Neural crest cell (in vitro differentiated cells): ENCODE measurements at places on chromosomes 1 and 21. TPM values are rescaled to one million over a fixed set of nuclear protein-coding genes. Genes with fewer than 3 reads are reported as not detected.

DNA sequence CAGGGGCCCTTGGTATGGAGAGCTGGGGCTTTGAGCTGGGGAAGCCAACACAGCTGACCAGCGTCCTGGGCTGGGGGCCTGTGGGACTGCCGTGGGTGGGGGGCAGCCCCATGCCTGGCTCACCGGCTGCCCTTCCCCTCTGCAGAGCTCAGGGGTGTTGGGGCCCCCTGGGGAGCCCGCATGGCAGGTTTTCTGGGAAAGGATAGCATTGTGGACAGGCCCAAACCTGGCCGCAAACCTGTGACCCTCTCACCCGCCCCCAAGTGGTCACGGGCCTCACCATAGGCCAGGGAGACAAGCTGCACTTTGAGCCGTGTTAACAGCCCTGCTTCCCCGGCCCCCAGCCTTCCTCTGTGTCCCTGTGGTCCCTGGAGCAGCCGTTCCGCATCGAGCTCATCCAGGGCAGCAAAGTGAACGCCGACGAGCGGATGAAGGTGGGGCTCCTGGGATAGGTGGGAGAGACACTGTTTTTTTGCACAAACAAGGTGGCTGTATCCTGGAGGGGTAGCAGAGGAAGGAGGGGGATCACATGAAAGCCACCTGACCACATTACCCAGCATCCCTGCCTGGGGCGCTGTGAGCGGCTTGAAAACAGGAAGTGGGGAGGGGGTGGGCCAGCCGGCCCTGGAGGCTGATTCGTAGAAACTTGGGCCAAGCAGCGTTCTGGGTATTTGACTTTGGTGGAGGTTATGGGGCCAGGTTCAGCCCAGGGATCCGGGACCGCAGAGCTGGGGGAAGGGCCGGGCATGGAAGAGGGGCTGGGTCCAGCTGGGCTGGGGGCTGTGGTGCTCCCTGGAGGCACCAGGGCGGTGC lies 65.9 kb downstream of the PIK3CD start:
- H3K4me1 ChIP-seq, result peaks cover 9% of the 10 kb centered on the region
- DNase-seq, result no peak
- no peaks in the 10 kb centered on the region for H3K36me3 ChIP-seq
- H3K27me3 ChIP-seq, result no peaks in the 10 kb centered on the region
- H3K4me3 ChIP-seq, result peak overlapping the region; percentile 54

The RXRG gene
- 6.7 and 6.8 TPM in 2 replicates for total RNA-seq

- no peak overlapping the region for H3K27ac ChIP-seq
- peaks cover 7% of the 10 kb centered on the region for H3K36me3 ChIP-seq
- H3K4me1 ChIP-seq, result peaks cover 17% of the 10 kb centered on the region
- no peak overlapping the region for H3K4me3 ChIP-seq
Observed at GRCh38 chr1:151702936-151703335, 13.7 kb downstream of the CELF3 start.

DNA sequence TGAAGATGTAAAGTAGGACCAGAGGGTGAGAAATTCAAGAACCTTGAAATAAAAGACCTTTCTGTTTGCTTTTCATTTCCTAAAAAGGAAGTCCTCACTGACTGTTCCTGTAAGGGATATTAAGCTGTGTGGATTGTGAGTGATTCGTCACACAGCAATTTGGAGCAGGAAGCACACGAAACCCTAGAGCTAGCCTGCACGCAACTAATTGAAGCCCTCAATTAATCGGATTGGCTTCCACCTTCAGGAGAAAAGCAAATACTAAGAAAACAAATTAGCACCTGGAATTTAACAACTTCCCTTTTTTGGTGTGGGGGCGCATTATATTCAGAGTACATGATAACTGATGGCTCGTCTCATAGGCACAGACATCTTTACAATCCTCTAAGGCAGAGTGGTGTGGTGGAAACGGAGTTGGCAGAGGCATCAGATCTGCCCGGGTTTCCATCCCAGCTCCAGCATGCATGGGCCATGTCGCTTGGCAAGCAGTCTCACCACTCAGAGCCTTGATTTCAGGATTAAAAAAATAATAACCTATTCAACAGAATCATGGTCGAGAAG lies 95.2 kb downstream of the KCNJ15 start:
- peaks cover 15% of the 10 kb centered on the region for H3K27me3 ChIP-seq
- H3K27ac ChIP-seq, result no peak overlapping the region
- no peaks in the 10 kb centered on the region for H3K36me3 ChIP-seq

- no peak overlapping the region for H3K4me3 ChIP-seq
- DNase-seq, result no peak
- H3K4me1 ChIP-seq, result peaks cover 11% of the 10 kb centered on the region
- H3K36me3 ChIP-seq, result no peaks in the 10 kb centered on the region
Observed at GRCh38 chr1:22406722-22407495, 44.7 kb upstream of the ZBTB40 start.

DNA sequence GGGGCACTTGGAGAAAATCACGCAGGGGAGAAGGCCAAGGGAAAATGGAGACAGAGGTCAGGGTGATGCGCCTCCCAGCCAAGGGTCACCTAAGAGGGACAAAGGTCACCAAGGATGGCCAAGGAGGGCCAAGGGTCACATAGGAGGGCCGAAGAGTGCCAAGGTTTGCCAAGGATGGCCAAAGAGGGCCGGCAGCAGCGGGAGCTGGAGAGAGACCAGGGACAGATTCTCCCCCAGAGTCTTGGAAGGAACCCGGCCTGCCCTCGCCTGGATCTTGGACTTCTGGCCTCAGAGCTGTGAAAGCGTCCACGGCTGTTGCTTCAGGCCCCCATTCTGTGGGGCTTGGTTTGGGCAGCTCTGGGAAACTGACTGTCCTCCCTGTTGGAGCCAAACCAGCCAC lies 25.6 kb upstream of the ARHGEF16 start:
- H3K36me3 ChIP-seq, result no peaks in the 10 kb centered on the region
- H3K27me3 ChIP-seq, result peaks cover 4% of the 10 kb centered on the region
- peak overlapping the region; percentile 50 for H3K27ac ChIP-seq

GRCh38 chr1:229098903-229099578 lies 171.9 kb upstream of the RAB4A start:
- peaks cover 6% of the 10 kb centered on the region for H3K27me3 ChIP-seq
- peaks cover 13% of the 10 kb centered on the region for H3K4me1 ChIP-seq
- H3K27ac ChIP-seq, result no peak overlapping the region
- DNase-seq, result no peak
- H3K36me3 ChIP-seq, result no peaks in the 10 kb centered on the region
- no peak overlapping the region for H3K4me3 ChIP-seq

GRCh38 chr21:36640721-36641244 lies 58.1 kb upstream of the SIM2 start:
- H3K4me3 ChIP-seq, result no peak overlapping the region
- no peak overlapping the region for H3K27ac ChIP-seq
- no peak for DNase-seq
- no peaks in the 10 kb centered on the region for H3K27me3 ChIP-seq
- no peaks in the 10 kb centered on the region for H3K4me1 ChIP-seq

GRCh38 chr1:8374812-8375211 lies 56.9 kb downstream of the SLC45A1 start:
- peaks cover 71% of the 10 kb centered on the region for H3K4me1 ChIP-seq
- peaks cover 4% of the 10 kb centered on the region for H3K36me3 ChIP-seq

GRCh38 chr21:44953628-44954021 lies 13.8 kb downstream of the SLX9 start:
- H3K4me1 ChIP-seq, result peaks cover 21% of the 10 kb centered on the region
- H3K27me3 ChIP-seq, result no peaks in the 10 kb centered on the region
- H3K27ac ChIP-seq, result peak overlapping the region; percentile 71
- H3K36me3 ChIP-seq, result no peaks in the 10 kb centered on the region

The USP33 gene
- 64.1 and 67.4 TPM in 2 replicates for total RNA-seq

DNA sequence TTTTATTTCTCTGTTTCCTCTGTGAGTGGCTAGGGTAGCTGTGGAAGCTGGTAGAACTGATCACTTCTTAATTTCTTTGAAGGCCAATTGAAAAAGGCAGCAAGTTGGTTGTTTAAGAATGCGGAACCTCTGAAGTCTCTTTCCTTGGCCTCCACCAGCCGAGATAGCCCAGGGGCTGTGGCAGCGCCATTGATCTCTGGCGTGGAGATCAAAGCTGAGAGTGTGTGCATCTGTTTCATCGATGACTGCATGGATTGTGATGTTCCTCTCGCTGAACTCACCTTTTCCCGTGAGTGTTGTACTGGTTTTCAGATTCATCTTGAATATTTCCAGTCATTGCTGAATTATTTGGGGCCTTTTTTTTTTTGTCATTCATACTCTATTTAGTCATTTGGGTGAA lies 97.7 kb downstream of the VPS13D start:
- H3K4me3 ChIP-seq, result no peak overlapping the region
- no peaks in the 10 kb centered on the region for H3K4me1 ChIP-seq
- no peak overlapping the region for H3K27ac ChIP-seq

DNA sequence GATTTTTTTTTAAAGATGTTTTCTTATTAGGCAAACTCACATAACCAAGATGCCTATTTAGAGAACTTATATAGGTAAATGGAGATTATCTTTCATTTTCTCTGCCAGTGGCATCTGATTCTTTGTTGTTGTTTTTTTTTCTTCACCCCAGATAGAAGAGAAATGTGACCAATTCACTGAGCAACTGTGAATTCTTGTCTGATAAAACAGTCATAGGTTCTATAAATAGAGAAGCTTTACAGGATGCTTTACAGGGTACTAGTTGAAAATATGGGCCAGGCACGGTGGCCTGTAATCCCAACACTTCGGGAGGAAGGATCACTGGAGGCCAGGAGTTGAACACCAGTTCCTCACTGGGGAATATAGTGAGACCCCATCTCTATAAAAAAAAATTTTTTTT lies 50.7 kb upstream of the LAMC2 start:
- H3K27me3 ChIP-seq, result no peaks in the 10 kb centered on the region
- no peaks in the 10 kb centered on the region for H3K4me1 ChIP-seq
- no peak overlapping the region for H3K4me3 ChIP-seq
- no peak overlapping the region for H3K27ac ChIP-seq
- peaks cover 15% of the 10 kb centered on the region for H3K36me3 ChIP-seq
- DNase-seq, result no peak

The SNX7 gene
- 17.5 TPM in 2 replicates for total RNA-seq

DNA sequence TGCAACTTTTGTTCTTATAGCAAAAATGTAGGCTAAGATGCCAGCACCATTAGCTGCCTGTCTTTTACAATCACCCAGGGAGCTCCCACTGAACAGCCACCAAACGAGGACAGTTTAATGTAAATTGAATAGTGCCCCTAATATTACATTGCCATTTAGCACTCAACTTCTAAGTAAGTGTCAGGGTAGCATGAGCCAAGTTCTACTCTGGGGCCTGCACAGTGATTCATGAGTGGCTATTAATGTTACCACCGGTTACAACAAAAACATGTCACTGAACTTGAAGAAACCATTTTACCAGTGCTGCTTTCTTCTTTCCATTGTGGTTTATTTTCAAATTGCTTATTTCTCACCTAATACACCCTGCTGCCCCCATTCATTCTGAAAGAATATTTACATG lies 295.6 kb upstream of the RRP15 start:
- no peaks in the 10 kb centered on the region for H3K36me3 ChIP-seq

GRCh38 chr1:232192781-232193450 lies 437.0 kb downstream of the SIPA1L2 start:
- no peak for DNase-seq
- no peak overlapping the region for H3K27ac ChIP-seq
- no peaks in the 10 kb centered on the region for H3K4me1 ChIP-seq
- H3K27me3 ChIP-seq, result no peaks in the 10 kb centered on the region

The FCRL1 gene
- total RNA-seq, result not detected in 2 replicates

GRCh38 chr1:76928522-76928921 lies 61.2 kb downstream of the ST6GALNAC5 start:
- H3K27ac ChIP-seq, result no peak overlapping the region
- H3K4me3 ChIP-seq, result no peak overlapping the region
- H3K4me1 ChIP-seq, result peaks cover 12% of the 10 kb centered on the region
- no peak for DNase-seq
- H3K27me3 ChIP-seq, result no peaks in the 10 kb centered on the region

The CRP gene
- not detected in 2 replicates for total RNA-seq

DNA sequence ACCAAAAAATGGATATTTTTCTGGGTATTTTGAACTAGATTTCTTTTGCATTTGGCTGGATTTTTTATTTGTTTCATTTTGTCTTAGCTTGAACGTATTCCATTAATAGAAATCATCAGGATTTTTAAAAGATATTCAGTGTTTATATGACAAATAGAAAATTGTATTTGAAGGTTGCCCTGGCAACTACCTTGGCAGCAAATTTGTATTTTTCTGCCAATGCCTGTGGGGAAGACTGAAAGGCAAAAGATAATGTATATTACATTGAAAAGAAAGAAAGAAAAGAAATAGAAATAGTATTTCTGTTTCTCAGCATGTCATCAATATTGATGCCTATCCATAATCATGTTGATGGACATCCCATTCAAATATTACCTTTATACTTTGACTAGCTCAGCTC lies 16.8 kb downstream of the VCAM1 start:
- H3K4me3 ChIP-seq, result no peak overlapping the region
- H3K36me3 ChIP-seq, result no peaks in the 10 kb centered on the region
- H3K4me1 ChIP-seq, result no peaks in the 10 kb centered on the region

The OPTC gene
- not detected in 2 replicates for total RNA-seq

The RNF187 gene
- total RNA-seq, result 117 and 129 TPM in 2 replicates
